ENCODE measurements at places on chromosomes 2 and 18.

DNA sequence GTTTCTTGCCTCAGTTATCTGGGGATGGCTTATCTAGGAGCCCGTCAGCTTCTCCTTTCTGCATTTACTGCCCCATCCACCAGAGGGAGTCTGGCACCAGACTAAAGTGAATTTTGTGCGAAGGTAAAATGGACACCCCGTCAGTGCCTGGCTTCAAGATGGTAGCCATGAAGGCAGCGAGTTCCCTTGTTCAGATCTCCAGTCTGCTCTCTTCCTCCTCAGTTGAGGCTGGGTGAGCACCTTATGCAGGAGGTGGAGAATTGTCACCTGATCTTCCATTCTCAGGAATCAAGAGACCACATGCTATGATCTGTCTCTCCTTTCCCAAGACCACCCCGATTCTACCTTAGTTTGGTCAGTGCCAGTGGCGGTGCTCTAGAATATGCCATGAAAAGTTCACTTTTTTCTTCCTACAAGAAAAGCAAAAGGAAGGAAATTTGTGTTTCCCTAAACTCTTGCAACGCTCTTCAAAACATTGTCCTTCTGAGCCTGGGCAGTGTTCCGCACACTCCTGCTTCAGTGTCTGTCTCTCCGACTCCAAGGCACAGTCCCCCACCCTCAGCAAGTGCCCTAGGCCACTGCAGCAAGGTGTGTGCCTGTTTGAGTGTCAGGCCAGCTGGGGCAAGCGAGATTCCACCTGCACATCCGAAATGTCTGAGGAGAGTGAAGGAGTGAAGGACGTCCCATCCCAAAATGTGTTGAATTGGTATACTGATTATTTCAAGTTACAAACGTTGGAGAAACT lies 168.6 kb downstream of the SS18 start:
- DNase-seq, result no peak

GRCh38 chr18:35443434-35443833 lies 54.3 kb downstream of the INO80C start:
- DNase-seq, result no peak

DNA sequence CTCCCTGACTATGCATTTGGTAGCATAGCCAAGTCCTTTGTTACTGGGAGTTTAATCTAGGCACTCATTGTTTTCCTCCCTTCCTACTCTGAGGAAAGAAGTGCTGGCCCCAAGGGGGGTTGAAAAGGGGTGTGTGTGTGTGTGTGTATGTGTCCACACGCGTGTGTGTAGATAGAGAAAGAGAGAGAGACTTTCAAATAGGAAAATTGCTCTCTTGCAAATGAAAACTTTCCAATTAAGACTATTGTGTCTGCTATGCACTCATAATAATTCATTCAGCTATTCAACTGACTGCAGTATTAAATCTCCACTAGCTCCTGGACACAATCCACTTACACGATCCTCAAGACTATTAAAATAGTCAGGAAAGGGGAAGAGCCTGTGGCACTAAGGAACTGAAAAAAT lies 92.9 kb upstream of the CSRNP3 start:
- no peak for DNase-seq

- DNase-seq, result peak; percentile 61
Observed at GRCh38 chr2:26946841-26947784, 23.3 kb upstream of the MAPRE3 start.

GRCh38 chr2:176317199-176317598 lies 48.0 kb downstream of the MTX2 start:
- DNase-seq, result no peak

DNA sequence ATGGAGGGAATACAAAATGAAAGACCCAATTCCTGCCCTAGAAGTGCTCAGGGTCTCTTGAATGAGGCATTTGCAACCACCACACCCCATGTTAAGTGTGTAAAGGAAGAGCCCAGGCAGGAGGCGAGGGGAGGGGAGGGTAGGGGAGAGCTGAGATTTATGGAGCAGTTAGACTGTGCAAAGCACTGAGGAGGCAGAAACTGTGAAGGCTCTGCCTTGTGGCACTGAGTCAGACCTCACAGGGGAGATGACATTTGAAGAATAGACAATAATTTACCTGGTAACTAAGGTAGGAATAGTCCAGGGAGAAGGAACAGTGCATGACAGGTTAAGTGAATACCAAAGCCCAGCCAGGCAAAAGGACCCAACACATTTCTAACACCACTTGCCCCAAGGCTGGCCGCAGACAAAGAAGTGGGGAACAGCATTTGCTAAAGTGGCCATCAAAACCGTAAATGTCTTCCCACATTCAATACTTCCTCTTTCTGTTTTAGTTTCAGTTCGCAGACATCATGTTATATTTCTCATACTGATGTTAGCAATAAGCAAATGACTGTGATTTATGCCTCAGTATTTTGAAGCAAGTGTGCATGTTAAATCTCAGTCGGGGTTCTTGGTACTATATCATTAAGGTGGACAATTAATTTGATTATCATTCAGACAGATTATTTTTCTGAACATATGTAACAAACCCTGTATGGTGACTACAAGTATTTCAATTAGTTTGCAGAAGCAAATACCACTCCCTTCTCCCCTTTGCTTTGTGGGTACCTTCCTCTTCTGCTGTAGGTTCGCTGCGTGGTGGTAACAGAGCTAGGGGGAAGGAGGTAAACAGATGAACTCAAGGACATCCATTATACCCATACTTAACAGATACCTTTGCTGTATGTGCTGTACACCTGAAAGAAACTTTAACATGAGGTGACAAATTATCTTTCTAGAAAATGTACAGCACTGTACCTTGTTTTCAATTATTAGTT lies 27.5 kb downstream of the CDH20 start:
- no peak for DNase-seq

DNA sequence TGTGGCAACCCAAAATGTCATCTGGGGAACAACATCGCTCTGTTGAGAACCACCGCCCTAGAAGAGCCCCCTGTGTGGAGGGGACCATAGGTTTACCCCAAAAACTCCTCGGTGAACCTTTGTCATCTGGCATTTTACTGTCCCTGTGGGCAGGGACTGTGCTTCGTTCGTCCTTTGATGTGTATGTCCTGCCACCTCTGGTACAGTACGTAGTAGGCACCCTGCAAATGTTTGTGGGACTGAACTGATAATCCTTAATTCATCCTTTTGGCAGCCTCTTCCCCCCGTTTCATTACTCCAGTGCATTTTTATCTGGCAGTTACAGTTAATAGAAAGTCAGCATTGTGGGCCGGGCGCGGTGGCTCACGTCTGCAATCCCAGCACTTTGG lies 728 bp downstream of the NAPG start:
- DNase-seq, result no peak

GRCh38 chr2:142824756-142825155 lies 52.7 kb upstream of the KYNU start:
- no peak for DNase-seq

DNA sequence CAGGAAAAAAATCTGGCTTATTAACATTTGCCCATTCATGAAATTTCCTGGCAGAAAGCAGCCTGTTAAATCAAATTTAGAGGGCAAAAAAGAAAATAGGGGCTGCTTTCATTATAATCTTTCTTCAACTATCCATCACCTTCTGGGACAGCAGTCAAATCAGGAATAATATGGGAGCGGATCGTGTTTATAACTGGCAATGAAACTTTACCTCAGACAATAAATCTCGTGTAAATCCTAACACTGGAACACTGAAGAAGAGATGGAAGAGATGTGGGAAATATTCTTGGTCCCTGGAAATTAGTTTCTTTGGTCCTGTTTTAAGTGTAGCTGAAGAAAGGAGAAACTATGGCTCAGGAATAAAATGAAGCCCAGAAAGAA lies 77.5 kb upstream of the SERTAD2 start:
- DNase-seq, result no peak

GRCh38 chr2:166725927-166726924 lies 162.1 kb upstream of the XIRP2 start:
- DNase-seq, result no peak

DNA sequence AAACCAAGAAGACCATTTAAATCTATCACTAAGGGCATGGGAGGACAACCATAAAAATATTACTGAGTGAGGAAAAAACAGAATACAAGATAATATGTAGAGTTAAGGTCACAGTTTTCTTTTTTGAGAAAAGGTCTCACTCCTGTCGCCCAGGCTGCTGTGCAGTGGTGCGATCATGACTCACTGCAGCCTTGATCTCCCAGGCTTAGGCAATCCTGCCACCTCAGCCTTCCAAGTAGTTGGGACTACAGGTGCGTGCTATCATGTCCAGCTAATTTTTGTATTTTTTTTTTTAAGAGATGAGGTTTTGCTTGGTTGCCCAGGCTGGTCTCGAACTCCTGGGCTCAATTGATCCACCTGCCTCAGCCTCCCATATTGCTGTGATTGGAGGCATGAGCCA lies 24.0 kb downstream of the POLR1A start:
- DNase-seq, result no peak

DNA sequence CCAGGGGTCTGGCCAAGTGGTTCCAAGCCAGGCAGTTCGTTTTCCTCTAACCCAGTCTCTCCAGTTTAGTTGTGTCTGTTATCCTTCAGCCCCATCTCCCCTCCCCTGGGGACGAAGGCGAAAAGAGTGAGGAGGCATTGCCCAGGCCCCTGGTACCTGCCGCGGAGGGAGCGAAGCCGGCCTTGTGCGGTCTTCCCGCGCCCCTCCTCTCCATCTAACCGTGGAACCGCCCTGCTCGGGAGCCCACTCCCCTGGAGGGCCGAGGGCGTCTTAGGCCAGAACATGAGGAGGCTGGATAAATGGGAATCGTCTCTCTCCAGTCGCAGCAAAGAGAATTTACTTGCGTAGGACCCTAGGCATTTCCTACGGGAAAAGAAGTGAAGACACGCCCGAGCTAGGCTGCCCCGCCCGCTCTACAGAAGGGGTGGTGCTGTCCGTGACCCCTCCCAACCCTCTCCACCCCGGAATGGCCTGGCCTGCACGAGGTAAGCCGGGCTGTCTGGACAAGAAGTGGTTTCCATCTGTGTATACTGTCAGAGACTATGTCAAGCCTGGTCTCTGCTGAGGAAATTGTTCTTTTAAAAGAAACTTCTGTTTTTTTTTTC lies 156.2 kb downstream of the MIB1 start:
- DNase-seq, result no peak

DNA sequence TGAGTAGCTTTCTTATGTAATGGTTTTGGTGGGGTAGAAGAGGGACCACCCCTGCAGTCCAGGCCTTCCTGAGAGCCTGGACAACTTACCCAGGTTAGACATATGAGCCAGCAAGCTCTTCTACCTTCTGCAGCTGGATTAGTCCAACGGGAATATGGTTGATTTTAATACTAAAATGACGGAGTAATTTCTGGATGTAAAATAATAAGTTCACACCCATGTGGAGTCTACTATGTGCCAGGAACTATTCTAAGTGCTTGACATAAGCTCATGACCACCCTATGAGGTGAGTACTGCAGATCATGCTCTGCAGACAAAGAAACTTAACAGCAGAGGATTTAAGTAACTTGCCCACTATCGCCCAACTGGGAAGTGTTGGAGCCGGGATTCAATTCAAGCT lies 45.5 kb downstream of the DPP4 start:
- no peak for DNase-seq

All from DMS 273 treated with DMSO at 0.1 percent for 48 hours (cell line).